ENCODE measurements at places on chromosomes 2 and 18.

DNA sequence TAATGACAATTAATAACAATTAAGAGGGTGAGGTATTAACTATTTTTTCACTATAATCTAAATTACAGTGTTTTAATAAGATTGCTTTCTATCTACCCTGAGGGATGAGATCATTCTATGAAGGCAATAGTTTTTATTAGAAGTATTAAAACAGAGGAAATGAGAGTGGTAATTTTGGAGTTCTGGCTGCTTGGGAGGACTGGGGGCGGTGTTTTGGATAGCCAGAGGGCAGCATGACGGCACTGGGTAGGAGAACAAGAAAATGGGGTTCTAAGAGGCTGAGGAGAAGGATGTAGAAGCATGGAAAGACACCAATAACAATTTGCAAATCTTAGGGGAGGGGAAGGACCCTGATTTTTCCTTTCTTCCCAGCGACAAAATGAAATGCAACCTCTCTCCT is 5.1 kb upstream of the DNAJC5G start:
- DNase-seq: no peak

GRCh38 chr2:228841475-228841874 is 429.6 kb downstream of the PID1 start:
- no peak for DNase-seq

DNA sequence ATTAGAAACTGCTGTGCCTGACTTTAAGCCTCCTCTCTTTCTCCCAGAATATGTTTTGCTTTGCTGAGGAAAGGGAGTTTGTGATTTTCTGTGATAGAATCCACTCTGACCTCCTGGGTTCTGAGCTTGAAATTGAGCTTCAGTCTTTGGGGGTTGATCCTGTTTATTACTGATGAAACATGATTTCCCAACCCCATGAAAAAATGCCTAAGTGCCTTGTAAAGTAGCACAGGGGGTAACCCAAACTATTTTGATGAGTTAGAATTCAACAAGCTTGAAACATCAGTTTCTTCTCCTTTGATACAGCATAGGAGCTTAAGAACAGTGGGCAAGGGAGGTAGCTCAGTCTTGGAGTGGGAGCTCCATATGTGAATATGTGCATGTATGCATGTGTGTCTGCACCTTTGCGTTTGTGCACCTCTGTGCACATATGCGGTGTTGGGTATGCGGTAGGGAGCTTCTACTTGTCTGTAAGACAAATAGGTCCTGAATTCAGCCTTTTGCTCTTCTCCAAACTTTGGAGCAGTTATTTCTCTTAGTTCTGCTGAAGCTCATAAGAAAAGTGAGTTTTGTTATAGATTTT is 364.6 kb downstream of the OSR1 start:
- DNase-seq: no peak

GRCh38 chr2:239927424-239927981 is 97.6 kb downstream of the NDUFA10 start:
- DNase-seq: no peak

DNA sequence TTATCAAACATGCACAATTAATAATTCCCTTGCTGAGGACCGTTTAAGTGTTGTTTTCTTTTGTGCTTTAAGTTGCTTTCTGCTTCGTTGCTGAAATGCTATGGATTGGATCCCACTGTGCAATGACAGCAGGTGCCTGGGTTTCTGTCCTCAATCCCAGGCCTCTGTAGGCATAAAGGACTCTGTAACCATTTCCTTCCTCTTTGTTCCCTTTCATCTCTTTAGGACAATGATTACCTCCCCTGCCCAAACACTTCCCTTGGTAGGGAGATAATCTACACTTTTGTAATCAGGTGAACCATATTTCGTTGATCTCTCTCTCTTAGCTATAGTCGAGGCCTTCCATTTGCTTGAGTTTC is 58.6 kb upstream of the LYPD6B start:
- no peak for DNase-seq

- peak; percentile 50 for DNase-seq
These were observed 463 bp downstream of the HS1BP3 start for GRCh38 chr2:20650393-20650876.

- no peak for DNase-seq
These were observed 45.9 kb upstream of the RHOB start for GRCh38 chr2:20400787-20401488.

DNA sequence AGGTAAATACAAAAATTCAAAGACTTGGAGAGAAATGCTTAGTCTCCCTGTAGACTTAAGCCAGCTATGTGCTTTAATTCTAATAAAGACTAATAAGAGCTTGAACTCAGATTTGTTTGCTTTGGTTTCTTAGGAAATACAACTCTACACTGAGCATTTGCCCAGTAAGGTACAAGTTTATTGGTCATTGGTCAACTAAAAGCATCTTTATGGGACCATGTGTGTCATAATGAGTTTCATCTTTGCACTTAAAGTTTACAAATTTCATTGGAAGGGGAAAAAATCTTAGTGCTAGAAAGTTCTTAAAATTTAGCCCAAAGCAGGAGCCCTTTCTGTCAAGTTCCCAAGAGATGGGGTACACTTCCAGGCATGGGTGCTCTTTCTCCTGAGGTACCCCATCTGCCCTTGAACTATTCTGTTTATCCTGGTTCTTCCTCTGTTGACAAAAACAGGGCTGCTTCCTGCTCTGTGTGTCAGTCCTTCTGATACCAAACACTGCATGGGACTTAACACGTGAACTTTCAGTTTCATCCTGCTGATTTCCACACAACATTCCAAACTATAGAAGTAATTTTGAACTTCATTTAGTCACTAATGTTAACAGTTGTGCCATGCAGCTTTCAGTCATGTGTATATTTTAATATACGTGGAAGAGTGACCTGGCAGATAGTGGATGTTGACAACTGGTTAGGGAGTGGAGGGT is 200.2 kb downstream of the TPGS2 start:
- no peak for DNase-seq

DNA sequence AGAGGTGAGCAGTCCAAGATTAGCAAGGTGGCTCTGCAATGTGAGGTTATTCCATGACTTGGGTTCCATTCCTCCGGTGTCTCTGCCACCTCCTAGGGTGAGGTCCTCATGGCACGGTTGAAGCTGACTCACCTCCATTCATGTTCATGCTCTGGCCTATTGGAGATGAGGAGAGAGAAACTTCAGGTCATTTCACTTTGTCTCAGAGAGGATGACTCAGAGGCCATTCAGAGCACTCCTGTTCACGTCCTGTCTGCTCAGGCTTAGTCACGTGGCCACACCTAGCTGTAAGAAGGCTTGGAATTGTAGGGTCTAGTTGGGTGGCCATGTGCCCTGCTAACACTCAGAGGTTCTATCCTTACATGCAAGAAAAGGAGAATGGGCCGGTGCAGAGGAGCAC is 67.5 kb upstream of the MBOAT2 start:
- no peak for DNase-seq

DNA sequence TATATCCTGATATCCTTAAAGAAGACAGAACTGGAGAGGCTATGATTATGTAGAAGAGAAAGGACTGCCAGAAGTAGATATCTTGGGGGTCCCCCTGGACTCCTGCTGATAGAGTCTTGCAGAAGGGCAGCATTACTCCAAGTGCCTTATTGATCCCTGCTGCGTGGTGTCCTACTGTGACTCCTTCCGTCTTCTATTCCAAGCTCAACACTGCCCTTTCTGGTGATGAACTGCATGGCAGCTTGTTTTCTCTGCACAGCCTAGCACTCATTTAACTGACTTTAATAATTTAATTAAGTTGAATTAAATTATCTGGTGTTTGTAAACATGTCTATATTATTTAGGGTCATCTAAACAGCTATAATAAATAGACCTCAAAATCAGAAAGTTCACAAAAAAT is 194.1 kb upstream of the DSEL start:
- no peak for DNase-seq

GRCh38 chr18:71951001-71951400 is 593.1 kb downstream of the CBLN2 start:
- DNase-seq: no peak

DNA sequence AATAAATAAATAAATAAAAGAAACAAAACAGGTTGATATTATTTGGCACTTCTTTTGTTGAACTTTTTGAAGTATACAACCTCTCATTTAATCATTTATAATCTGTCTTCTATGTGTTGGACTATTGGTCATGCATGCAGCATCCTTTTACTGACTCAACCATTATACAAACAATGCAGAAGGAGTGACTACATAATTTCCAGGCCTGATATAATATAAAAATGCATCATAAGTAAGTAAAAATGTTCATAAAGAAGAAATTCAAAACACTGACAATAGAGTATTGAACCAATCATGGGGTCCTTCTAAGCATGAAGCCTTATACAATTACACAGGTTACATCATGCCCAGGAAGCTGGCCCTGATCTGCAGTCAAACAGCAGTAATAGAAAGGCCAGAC is 141.5 kb upstream of the FN1 start:
- DNase-seq: no peak

GRCh38 chr2:195569255-195569654 is 87.8 kb upstream of the SLC39A10 start:
- no peak for DNase-seq

GRCh38 chr2:230128623-230129342 is 60.1 kb upstream of the SLC16A14 start:
- peak; percentile 31 for DNase-seq

DNA sequence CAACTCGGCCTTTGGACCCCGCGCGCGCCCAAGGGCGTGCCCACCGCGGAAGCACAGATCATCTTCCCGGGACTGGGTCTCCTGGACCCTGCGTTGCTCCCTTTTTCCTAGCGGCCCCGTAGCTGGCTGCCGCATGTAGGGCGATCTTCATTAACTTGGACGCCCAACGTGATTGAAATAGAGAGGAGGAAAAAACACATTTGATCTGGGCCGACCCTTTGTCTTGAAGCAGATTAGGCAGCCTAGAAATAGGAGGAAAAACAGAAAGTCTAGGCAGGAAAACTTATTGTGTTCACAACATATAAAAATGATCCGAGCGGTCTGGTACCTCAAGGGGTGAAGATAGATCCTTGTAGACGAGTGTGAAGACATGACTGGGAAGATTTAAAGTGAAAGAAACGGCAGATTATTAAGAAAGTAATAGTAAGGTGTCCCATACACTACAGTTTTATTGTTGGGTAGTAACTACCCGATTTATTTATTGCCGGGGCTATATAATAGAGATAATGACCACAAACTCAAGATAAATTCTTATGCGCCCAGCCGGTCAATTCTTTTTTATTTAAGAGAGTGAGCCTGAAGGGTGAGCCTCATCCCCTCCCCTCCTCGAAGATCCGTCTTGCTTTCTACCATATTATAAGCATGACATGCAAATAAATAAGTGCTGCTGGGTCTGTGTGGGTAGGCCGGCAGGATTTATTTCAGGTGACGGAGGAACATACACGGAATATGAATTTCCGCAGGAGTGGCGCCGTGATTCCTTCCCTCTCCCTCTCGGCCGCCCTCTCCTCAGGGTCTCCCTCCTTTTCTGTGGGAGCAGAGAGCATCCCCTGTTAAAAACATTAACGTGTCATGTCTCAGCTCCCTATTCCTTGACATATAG is 147.4 kb downstream of the MEIS1 start:
- peak; percentile 39 for DNase-seq

DNA sequence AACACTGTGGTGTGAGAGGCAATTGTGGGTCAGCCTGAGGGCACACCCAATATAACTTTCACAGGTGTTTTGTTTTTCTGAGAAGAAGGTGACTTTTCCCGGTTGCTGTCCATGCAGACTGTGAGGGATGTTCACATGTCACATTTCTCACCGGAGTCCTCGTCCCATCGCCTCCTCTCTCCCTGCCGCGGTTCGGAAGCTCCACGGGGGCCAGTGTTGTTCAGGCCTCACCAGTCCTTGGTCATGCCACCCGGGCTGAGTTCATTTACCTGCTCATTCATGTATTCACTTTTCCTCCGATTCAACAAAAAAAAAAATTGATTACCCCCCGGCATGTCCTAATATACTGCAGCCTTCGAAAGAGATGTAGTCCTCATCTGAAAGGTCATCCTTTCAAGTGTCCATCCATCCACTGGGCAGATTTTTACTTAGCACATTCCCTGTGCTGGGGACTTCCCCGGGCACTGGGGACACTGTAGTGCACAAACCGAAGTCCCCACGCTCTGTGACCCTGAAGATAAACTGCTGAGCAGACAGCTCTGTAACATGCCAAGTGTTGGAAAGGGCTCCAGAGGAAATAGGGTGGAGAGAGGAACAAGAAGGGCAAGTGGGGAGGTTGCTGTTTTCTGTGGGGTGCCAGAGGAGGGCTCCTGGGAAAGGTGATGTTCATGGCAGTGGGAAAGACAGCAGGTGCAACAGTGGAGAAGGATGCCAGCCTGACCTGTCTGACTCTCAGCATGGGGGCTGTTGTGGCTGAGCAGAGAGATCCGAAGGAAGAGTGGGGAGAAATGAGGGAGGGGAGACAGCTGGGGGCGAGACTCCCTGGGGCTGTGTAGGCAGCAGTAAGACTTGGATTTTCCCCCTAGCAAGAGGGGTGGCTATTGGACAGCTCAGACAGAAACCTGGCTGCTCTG is 22.4 kb downstream of the LRRFIP1 start:
- DNase-seq: no peak

DNA sequence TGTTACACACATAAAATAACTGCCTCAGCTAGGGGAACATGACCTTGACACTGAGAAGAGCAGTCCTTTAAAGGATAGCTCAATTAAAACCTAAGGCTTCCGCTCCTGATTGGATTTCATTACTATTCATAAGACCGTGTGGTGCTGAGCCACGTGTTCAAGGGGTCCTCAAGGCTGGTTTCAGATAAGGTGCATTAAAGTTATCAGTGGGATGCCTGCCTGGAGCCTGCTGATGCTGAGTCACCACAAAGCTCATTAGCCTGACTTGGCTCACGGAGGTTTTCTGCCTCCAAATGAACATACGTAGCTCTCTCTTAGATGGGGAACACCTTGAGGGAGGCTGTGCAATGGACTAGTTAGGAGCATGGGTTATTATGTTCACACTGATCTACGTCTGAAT is 518.9 kb downstream of the TDRD15 start:
- no peak for DNase-seq

GRCh38 chr2:10385501-10385900 is 62.6 kb downstream of the ODC1 start:
- DNase-seq: peak; percentile 73

DNA sequence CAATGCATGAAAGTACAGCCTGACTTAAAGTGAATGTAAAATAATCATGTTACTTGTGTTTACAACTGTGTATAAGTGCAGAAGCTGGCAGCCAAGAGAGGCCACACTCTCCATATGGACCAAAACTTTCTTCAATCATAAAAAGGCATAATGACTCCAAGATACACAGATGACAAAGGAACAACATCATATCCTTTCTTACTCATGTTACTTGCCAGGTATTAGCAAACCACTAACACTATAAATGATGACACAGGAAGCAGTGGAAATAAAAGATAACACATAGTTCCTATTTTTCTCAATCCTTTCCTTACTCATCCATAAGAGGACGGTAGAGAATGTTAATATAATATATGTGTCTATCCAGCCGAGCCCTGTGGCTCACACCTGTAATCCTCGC is 400.0 kb upstream of the CDH2 start:
- no peak for DNase-seq

- DNase-seq: no peak
These were observed 8.3 kb downstream of the MAT2A start for GRCh38 chr2:85547089-85547858.

- no peak for DNase-seq
These were observed 19.5 kb upstream of the STAT4 start for GRCh38 chr2:191170301-191170636.

- no peak for DNase-seq
These were observed 133.2 kb downstream of the NCK2 start for GRCh38 chr2:105877945-105878344.
